ENCODE measurements at places on chromosomes 13 and 19. TPM values are rescaled to one million over a fixed set of nuclear protein-coding genes. Genes with fewer than 3 reads are reported as not detected.

Gene HIPK4
- 0.26 TPM for polyA plus RNA-seq

Gene KRTDAP
- polyA plus RNA-seq = 0.36 TPM

Gene TTC9B
- polyA plus RNA-seq = 0.09 TPM

Gene SIGLEC8
- not detected for polyA plus RNA-seq

Gene HSPB6
- 24.8 TPM for polyA plus RNA-seq

Gene EBPL
- 53.4 TPM for polyA plus RNA-seq

- DNase-seq = no peak
Measured at GRCh38 chr13:27997904-27998522, 9.5 kb upstream of the URAD start.

- DNase-seq = no peak
Measured at GRCh38 chr13:45860240-45860639, 8.7 kb upstream of the SIAH3 start.

DNA sequence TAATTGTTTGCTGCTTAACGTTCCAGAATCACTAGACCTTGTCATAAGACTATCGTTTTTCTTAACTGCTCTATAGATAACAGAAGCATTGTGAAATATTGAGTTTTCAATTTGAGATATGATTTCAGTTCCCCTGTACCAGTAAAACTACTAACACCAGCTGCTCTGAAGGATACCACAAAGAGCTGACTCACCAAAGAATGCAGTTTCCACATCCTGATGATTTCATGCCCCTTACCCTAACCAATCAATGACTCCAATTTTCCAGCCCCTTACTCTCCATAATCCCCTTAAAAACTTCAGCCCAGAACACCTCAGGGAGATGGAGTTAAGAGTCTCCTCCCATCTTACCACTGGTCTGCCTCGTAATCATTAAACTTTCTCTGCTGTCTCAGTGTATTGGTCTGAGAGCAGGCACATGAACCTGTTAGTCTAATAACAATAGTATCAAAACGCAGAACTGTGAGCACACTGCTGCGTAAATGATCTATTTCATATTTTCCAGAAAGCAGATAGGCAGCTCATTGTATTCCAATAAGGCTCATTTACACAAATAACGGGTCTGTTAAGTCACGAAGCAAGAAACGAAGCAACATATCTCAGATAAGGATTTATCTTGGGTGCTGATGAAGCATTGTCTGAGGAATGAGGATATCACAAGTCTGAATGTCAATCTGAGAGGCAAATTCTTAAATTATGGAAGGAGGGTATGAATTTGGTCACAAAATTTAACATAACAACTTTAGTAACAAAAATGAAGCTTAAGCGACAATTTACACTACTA is 14.1 kb upstream of the CCNA1 start:
- no peak for DNase-seq

DNA sequence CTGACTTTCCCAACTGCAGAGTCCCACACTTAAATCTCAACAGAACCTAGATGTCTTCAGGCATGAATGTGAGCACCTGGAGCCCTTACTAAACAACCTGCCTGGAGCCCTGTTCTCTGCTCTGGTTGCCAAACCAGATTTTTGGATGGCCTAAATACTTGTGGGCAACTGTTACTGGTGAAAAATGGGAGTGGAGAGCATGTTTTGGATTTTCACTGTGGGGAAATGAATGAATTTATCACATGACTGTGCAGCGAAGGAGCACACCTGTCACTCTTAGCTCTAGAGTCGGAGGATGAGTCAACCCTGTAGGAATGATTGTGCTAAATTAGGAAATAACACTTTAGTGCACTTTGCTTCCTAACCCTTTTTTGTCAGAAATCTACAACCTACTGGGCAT is 30.3 kb downstream of the SHISA2 start:
- no peak for DNase-seq

DNA sequence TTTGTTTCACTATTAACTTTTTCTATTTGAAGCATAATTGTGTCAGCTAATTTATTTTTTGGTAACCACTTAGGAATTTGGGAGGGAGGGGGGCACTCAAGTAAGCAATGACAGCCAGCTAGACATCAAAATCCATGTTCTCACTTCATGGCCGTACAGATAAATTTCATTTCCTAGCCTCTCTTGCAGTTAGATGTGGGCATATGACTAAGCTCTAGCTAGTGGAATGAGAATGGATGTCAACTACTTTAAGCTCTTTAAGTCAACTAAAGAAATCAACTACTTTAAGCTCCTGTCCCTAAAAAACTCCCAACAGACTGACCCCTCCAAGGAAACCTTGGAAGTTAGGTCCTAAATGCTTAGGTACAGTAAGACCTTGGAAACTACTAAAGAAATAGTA is 92.0 kb downstream of the KCNRG start:
- no peak for DNase-seq

- DNase-seq = no peak
Measured at GRCh38 chr19:14349426-14349825, 31.8 kb upstream of the ADGRE5 start.

DNA sequence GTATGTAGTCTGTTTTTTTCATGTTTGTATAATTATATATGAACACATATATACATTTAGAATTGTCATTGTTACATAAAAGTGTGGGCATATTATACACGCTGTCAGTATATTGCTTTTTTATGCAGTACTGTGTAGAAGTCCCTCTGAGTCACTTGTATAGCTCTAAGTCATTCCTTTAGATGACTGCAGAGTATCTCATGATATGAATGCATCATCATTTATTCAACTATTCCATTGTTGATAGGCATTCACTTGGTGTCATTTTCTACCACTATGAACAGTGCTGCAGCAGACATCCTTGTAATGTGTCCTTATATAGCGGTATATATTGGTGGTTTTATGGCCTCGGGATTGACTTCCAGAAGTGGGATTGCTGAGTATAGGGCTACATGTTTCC is 15.3 kb downstream of the RFXAP start:
- no peak for DNase-seq

- DNase-seq = no peak
Measured at GRCh38 chr19:6667114-6667627, 2.8 kb downstream of the TNFSF14 start.

DNA sequence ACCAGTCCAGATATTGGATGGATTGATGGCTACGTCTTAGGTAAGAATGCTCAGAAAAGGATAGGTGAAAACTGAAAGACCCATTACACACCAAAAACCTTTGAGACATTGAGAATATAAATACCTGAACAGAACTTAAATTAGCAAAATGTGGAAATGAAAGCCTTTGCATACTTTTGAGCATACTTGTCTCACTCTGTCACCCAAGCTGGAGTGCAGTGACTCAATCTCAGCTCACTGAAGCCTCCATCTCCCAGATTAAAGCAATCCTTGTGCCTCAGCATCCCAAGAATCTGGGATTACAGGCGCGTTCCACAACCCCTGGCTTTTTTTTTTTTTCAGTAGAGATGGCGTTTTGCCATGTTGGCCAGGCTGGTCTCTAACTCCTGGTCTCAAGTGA is 695.3 kb downstream of the DACH1 start:
- no peak for DNase-seq

GRCh38 chr19:42274065-42274682 is 5.1 kb downstream of the CIC start:
- no peak for DNase-seq

DNA sequence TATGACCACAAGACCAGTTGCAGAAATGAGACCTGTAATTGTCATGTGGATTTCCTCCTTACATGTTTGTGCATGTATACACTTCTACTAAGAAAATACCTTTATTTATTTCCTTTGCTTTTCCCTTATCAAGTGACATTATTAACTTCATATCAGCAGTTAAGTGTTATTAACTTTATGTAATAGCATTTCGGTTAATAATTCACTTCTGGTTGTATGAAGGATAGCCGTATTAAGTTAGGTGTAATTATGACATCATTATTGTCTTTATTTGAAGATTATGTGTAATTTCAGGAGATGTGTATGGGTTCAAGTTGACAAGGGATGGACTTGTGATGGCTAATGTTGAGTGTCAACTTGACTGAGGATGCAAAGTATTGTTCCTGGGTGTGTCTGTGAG is 881.2 kb upstream of the ATXN8OS start:
- DNase-seq = no peak

DNA sequence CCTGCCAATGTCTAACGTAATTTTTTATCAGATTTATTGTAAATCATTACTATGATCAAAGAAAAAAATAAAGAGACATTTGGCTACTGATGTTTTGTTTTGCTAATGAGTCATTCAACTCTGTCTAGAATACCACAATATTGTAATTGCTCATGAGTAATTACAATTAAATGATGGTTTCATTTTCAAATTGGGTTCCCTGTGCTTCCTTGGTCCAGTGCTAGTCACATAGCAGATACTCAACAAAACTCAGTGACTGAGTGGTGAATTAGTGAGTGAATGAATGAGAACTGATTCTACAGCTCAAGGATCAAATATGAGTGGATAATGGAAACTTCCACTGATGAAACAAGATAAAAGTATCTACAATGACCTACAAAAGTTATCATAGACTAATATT is 304.7 kb downstream of the POU4F1 start:
- no peak for DNase-seq

DNA sequence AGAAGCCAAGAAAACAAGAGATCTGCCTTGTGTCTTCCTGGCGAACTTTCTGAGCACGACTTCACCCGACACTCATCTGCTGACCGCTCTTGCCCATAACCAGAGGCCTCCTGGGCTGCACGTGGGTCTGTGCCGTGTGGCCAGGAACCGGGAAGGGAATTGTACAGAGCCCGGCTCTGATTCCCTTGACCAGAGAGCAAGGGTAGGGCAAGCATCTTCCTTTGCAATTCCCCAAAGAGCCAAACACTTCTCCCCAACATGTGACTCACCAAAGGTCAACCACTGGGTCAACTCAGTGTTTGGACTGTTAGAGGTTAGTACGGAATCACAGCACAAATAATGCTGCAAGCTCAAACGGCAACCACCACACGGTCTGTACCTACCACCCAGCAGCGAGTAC is 48.9 kb downstream of the KLF2 start:
- DNase-seq = no peak

DNA sequence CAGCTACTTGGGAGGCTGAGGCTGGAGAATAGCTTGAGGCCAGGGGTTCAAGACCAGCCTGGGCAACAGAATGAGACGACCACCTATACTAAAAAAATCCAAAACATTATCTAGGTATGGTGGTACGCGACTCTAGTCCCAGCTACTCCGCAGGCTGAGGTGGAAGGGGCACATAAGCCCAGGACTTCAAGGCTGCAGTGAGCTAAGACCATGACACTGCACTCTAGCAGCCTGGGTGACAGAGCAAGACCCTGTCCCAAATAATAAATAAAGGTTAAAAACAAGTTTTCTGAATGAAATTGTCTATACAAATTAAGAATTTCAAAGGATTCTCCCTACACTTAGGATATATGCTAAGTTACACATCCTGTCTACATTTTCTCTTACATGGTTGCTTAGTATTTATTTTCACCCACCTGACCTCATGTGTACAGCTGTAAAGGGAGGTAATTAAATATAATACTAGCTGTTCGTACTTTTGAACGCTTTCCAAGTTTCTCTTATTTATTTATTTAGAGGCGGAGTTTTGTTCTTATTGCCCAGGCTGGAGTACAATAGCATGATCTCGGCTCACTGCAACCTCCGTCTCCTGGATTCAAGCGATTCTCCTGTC is 1.6 kb downstream of the SLC25A30 start:
- DNase-seq = no peak

DNA sequence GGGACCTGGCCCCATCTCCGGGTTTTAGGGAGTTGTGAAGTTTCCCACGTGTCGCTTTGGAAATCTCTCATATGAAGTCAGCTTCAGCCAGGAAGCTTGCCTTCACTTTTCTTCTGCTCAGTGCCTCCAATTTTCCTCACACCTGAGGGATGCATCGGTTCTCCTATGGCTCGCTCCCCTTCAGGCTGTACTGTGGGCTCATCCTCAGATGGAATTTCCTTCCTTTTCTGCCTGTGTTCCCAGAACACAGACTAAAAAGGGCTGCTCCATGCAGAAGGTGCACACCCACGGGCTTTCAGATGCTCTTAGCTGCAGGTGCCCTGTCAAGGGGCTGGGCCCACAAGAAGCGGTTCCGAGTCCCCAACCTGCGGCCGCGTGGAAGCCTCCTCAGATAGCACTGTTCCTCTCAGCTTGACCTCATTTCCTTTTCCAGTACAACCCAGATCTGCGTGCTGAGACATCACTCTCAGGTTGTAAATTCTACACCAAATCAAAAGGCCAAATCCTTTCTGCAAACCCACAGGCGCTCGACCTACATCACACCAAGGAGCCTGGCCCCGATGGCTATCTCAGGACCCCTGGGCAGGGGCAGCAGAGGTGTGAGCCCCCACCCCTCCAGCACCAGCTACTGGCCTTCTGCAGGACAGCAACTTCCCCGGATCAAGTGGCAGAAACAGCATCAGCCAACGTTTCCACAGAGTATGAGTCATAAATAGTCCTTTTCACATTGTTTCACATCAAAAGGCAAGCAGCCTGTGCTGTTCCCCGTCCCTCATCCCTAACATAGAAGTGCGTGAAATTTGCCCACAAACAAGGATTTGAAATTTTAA is 275.9 kb downstream of the ZNF536 start:
- no peak for DNase-seq

DNA sequence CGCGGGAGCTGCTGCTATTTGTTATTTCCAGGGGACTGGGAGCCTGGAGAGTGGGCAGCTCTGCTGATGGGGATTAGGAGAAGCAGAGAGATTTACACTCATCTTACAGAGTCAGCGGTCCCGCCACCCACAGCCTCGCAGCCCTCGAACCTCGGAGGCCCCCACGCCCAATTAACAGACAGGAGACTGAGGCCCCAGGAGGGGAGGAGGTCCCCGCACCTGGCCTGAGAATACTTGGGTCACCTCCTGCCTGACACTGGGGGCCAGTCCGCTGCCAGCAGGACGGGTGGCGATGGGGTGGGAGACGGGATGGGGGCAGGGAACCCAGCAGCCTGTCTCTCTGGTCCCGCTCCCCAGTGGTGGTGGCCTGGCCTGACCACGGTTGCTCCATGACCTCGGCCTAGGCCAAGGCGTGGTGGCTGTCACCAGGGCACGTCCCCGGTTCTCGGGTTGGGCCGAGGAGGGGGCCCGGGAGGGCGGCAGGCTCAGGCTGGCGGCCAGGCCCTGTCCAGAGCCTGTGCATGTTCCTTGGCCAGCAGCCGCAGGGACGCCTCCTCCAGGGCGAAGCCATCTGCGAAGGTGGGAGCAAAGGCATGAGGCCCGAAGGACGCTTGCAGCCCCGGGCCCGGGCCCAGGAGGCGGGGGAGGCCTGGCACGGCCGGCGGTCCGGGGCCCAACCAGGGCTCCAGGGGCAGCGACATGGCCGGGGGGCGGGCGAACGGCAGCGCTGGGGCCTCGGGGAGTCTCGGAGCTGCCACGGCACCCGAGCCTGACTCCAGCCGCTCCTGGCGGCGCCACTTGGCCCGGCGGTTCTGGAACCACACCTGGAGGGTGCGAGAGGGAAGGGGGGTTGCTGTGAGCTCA is 1.7 kb downstream of the RAX2 start:
- DNase-seq = no peak

GRCh38 chr13:62250501-62251201 is 835.0 kb upstream of the PCDH20 start:
- DNase-seq = no peak

DNA sequence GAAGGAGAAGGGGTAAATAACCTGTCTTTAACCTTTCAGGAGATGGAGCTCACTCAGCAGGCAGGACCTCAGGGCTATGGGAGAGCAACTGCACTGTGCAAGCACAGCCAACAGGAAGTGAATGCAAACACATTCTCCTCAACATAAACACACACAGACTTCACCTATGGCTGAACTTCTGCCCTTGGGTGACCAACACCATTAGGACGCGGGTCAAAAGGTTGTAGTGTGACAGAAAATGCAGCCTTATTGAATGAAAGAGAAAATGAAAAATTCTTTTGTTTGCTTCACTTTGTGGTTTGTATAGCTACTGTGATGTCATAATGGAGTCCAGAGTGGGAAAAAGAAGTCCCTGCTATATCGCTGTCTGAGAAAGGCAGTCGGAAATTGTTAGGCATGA is 323.0 kb downstream of the NDFIP2 start:
- no peak for DNase-seq
